ENCODE measurements at places on chromosomes 7 and 10. TPM values are rescaled to one million over a fixed set of nuclear protein-coding genes. Genes with fewer than 3 reads are reported as not detected.

GRID2IP gene
- 0.66 TPM for total RNA-seq

COBL gene
- 3.3 TPM for total RNA-seq

NEBL gene
- 0.74 TPM for total RNA-seq

ITIH5 gene
- 0.29 TPM for total RNA-seq

XRCC2 gene
- total RNA-seq: 3.0 TPM

FLNC gene
- 241 TPM for total RNA-seq

C7orf33 gene
- not detected for total RNA-seq

CABCOCO1 gene
- not detected for total RNA-seq

DNA sequence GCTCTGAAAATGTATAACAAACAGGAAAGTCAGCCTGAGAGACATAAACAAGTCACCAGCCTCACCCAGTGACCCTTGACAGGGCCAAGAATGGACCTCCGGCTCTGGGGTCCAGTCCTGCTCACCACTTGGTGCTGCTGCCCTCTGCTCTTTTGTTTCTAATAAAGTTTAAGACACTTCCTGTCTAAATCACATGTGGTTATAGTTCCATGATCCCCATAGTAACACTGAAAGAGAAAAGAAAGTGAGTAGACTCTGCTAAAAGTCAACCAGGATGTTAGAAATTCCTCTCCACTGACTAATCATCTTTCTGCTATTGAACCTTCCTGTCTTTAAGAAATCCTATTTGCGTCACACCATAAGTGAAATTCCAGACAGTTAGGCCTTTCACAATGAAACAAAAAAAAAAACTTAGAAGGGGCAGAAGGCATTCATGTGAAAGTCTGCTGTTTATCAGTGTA, 179.2 kb upstream of the BET1 start:
- DNase-seq: no peak

GRCh38 chr10:70337201-70337651, 45.2 kb downstream of the LRRC20 start:
- DNase-seq: no peak

DNA sequence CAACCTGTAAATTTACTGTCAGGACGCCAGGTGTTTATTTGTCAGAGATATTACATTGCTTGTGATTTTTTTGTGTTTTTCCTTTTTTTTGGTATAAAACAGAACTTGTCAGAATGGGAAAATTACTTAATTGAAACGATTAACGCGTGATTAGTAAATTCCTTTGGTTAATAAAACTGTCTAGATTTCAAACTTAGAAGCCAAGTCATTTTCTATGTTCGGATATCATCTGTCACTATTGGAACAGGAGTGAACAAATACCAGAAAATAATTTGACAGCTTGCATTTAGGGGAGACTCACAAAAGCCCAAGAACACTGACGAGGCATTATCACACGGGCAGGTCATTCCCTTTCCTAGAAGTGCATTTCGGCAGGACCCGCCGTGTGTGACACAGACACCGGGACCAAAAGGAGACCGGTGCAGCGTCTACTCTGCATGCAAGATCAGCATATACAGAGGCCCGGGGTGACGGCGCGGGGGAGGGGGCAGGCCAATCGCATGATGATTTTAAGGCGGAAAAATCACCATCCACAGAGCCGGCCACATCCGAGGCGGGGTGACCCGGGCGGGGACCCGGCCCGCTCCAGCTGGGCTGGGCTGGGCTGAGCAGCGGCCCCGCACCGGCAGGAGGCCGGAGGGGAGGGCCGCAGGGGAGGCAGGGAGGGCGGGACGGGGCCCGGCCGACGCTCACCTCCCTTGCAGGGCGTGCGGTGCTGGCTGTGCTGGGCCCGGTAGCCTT, 841 bp downstream of the GLUD1 start:
- DNase-seq: peak; percentile 85

GRCh38 chr7:55309040-55309991, 55.8 kb upstream of the LANCL2 start:
- no peak for DNase-seq

GRCh38 chr10:99266383-99266782, 30.7 kb upstream of the HPSE2 start:
- no peak for DNase-seq

DNA sequence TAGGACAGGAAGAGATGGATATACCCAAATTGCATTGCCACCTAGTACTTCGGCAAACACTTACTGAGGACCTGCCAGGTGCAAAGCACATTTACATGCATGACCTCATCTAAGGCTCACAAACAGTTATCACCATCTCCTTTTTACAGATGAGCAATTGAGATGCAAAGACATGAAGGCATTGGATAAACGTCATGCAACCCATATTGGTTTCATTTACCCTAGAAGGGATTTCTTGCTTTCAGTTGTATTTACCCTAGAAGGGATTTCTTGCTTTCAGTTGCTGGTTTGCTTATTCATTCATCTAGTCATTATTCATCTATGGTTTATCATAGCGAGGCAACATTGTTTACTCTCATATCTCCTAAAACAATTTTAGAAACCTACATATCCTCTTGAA, 52.2 kb downstream of the STEAP1B start:
- no peak for DNase-seq

GRCh38 chr7:137934176-137934826, 67.6 kb downstream of the CREB3L2 start:
- no peak for DNase-seq

DNA sequence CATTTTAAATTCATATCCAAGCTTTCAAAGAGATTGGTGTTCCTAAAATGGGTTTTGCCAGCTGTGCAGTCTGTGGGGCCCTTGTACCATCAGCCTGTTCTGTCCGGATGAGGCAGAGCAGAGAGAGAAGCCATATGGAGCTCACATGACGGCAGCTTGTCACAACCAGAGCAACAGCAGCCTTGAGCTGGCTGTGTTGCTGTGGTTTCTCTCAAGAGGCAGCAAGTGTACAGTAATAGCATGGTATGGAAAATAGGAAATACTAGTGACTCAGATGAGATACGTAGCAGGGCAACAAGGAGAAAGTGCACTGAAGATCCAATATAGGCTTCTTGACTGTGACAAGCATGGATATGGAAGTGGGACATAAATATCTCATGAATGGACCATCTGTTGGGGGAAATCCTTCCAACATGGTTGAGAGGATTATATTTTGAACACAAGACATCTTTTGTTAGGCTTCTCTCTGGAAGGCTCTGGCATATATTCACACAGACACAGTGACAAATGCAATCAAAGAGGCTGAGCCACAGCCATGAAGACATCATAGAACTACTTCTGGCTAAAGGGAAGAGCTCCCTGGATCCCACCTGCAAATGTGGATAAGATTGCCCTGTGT, 251.0 kb upstream of the TAC1 start:
- peak; percentile 59 for DNase-seq

DNA sequence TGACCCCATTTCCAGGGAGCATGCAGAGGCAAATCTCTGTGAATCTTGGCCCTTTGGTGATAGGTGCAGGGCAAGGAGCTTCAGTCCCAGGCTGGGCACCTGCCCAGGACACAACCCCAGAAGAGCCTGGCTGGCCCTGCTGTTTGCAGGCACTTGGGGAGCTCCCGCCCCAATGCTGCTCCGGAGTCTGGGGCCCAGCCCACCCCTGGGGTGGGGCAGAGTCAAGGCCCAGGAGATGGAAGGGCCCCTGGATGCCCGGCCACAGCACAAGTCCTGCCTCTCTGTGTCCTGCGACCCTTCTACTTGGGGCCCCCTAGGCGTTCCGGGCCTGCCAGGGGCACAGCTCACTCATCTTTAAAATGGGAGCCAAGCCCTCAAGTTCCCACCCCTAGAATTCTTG, 24.7 kb downstream of the PDGFA start:
- DNase-seq: no peak

DNA sequence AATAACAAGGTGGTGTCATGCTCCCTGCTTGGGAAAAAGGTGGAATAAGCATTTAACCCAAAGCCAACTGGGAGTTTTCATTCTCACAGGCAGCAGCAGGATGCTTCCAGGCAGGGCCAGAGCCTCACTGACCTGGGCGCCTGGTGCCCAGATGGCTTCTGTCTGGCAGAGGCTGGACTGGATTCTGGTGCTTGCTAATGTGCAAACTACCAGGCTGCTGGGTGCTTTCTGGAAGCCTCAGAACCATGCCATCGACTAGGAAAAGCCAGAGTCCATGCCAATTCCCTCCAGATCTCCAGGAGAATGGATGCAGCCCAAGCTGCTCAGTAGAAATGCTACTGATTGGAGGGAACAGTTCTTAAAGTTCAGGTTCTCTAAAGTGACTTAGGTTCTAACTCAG, 36.2 kb downstream of the VIPR2 start:
- no peak for DNase-seq

- no peak for DNase-seq
Observed at GRCh38 chr7:21617916-21618390, 75.1 kb downstream of the DNAH11 start.

DNA sequence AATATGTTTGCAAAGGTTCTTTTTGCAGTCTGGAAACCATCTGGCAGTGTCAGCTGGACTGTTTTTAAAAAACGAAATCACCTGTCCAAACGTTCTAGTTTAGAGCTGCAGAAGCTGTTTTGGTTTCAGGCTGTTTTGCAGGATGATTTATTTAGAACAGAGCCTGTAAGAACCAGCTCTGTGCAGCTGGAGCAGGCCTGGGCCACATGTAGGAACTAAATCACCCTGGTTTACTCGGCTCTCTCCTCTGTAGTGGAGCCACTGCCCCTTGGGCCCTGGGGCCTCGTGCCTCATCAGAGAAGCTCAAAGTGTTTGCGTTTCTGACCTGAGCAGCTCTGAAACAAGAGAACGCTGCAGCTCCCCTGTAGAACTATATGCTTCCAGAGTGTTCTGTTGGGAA, 142.5 kb downstream of the ACTR3B start:
- no peak for DNase-seq

GRCh38 chr10:16011548-16011947, 151.2 kb upstream of the MINDY3 start:
- DNase-seq: no peak

DNA sequence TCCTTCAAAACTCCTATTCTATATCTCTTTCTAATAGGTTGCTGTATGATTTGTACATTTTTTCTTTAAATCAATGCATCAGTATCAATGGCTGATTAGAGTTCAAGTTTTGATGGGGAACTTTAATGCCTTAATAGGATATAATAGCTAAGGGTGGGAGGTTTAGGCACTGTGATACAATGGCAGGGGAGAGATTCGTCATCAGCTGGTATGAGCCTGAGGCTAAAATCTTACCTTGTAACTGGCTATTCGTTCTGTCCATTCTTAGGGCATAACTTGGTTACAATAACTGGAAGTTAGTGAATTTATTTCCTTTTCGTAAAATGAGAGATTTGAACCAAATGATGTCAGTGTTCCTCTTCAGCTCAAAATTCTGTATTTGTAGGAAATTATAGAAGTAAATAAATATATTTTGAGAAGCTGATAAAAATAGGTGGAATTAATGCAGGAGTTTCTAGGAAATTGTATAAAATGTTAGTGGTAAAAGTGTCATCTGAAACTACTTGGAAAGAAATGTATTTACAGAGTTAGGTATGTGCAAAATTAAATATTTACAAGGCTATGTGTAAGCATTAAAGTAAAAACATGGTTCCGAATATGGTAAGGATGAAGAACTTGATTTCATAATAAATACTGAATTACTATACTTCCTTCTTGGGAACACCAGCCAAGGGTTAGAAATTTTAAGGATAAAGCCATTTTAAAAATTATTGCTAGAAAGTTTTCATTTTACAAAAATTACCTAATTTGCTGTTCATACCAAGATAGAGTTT, 27.5 kb upstream of the NAMPT start:
- no peak for DNase-seq

DNA sequence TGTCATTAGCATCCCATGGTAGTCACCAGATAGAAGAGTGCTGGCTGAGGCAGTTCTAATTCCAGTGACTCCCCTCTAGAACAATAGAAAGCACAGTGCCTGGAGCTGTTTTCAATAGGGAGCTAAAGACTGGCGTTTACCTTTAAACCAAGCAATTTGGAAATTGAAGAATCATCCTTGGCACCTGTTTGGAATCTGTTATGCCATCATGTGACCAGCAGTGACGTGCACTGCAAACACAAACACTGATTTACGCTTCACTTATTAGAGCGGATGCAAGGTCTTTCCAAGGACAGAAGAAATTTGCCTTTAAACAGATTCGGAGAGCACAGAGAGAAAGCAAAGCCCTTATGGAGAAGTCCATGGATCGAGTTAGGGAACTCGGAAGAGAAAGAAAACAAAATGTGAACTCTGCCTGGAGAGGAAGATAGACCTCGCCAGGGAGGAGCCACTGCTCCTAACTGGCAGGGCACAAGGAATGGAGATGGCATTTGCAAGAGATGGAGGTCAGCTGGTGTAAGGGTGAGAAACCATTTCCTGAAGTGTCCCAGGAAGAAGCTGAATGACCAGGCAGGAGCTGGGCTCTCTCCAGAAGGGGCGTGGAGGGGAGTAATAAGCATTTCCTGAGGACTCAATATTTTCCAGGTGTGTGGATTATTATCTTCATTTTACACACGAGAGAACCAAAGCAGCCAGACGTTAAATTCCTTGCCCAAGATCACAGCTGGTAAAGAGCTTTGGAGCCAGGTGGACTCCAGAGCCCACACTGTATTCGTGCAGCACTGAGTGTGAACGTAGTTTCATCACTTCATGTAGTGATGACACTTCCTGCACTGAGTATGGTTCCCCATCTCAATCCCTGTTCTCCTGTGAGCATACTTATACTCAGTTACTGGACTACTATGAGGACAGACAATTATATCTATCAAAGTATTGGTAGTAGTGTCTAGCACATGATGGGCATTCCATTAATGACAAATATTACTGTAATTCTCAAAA, 97.7 kb downstream of the CUBN start:
- DNase-seq: no peak

GRCh38 chr10:129402459-129402858, 64.6 kb upstream of the MGMT start:
- no peak for DNase-seq

DNA sequence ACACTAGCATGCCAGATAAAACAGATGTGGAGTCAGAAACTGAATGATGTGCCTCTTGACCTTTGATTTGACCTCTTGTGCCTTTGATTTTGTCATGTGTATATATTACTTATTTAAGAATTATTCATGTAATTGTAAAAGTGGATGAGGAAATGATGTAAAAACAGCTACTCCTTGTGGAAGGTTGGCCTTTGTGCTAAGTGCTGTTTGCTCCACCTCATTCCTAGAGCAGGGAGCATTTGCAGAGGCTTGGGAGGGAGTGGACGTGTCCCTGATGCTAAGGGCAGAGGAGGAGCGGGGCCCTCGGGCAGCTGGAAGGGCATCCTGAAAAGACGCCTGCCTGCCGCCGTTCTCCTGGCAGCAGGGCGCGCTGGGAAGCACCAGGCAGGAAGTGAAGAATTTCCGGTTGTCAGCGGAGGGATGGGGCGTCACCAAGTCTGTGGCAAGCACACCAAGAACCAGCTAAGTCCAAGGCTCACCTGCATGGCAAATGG, 197.6 kb upstream of the ZNF32 start:
- DNase-seq: no peak

DNA sequence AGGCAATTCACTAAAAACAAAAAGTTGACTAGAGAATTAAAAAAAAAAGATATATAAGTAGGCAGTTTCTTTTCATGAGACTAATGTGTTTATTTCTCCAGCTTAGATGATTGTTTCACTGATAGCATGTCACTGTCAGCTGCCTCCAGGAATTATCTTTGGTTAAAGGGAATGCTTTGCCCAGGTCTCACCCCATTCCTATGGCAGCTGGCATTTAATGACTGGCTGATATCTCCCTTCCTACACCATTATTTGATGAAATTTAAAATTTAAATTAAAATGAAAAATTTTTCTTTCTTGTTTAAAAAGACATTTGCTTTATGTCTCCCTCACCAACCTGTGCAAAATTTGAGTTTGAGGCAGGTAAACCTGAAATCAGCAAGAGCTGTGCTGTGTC, 214.5 kb upstream of the PRSS1 start:
- DNase-seq: no peak

GRCh38 chr7:141866974-141867373, 25.7 kb upstream of the PRSS37 start:
- no peak for DNase-seq

GRCh38 chr10:90319188-90319914, 538.5 kb downstream of the HTR7 start:
- DNase-seq: no peak

Measured in glutamatergic neuron (in vitro differentiated cells).